ENCODE measurements at places on chromosomes 12 and 14. TPM values are rescaled to one million over a fixed set of nuclear protein-coding genes. Genes with fewer than 3 reads are reported as not detected.

RFX4 gene
- total RNA-seq = not detected

TMEM119 gene
- 6.1 TPM for total RNA-seq

KCNC2 gene
- total RNA-seq = under 0.01 TPM

TRHDE gene
- 0.38 TPM for total RNA-seq

DEGS2 gene
- 0.12 TPM for total RNA-seq
